ENCODE measurements at places on chromosomes 7 and 10.

DNA sequence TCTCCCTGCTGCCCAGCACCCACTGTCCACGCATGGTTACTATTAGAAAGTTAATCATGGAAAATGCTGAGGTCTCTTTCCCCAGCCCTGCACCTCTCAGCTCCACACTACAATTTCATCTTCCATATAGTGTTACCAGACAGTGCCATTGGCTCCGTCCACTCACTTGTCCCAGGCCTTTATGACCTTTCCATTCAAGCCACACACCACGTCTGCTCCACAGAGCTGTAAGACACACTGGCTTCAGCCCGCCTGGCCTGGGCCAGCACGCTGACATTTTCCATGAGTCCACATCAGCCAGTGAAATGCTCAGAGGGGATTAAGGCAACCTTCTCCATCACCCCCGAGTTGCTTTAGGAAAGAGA is 118.7 kb downstream of the KCNMA1 start:
- no peak for DNase-seq

DNA sequence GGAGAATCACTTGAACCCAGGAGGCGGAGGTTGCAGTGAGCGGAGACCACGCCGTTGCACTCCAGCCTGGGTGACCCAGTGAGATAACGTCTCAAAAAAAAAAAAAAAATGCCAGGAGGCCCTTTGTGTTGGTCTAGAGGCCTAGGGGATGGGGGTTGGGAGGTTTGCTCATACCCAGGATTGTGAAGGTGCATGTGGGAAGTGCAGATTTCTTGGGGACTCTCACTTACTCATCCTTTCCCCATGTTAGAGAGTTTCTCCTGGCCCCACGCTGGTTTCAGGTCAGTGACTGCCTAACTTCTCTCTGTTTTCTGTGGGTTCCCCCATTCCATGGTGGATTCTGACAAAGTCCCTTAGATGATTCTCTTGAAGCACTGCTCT is 471.5 kb upstream of the CNTNAP2 start:
- DNase-seq = no peak

- no peak for DNase-seq
Observed at GRCh38 chr7:151274936-151275812, 26.7 kb upstream of the SMARCD3 start.

GRCh38 chr7:101916041-101916800 is 98.8 kb downstream of the CUX1 start:
- DNase-seq = no peak

DNA sequence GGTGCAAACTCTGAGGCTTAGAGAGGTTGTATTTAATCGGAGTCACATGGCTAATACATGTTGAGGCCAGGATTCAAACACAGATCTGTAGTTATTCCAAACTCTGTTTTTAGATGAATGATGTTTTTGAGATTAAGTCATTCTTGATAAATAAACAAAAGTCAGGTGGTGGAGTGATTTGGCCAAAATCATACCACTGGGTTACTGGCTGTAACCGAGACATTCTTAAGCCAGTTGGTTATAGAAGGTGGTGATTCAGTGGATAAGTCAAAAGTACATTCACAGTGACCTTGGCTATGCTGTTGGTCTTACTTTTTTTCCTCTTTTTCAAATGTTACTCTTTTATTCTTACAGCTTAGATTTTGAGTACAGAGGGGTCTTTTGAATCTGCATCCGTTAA is 361.4 kb downstream of the KIF20B start:
- DNase-seq = no peak

- DNase-seq = no peak
Observed at GRCh38 chr7:147062897-147063296, 946.3 kb downstream of the CNTNAP2 start.

DNA sequence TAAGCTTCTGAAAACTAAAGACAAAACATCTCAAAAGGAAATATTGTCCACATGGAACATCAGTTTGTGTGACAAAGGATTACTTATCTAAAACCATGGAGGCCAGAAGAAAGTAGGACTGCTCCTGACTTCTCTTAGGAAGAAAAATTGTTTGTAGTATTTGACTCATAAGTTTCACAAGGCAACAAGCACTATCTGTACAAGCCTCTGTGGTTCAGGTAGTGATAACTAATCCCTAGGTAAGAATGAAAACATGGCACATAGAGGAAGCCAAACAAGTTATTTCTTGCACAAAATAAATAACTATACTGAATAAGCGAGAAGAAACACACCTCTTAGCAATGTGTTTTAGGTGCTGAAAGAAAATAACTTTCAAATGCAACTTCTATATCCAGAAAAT is 30.3 kb downstream of the TFPI2 start:
- DNase-seq = no peak

DNA sequence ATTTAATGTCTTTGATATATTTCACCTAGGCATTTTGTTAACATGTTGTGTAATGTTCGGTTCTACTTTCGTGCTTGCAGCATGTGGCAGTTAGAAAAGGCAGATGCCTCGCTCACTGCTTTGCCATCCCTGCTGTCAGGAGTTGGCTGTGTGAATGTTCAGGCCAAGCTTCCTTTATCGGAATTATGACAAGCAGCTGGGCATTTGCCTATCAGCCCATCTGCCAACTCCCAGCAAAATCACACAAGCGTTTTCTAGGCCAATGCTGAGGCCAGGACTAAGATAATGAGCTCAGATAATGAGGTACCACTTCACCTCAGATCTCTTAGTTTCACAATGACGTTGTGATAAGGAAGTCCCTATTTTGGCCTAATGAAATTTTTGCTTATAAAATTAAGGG is 212.7 kb upstream of the FAM3C start:
- no peak for DNase-seq

DNA sequence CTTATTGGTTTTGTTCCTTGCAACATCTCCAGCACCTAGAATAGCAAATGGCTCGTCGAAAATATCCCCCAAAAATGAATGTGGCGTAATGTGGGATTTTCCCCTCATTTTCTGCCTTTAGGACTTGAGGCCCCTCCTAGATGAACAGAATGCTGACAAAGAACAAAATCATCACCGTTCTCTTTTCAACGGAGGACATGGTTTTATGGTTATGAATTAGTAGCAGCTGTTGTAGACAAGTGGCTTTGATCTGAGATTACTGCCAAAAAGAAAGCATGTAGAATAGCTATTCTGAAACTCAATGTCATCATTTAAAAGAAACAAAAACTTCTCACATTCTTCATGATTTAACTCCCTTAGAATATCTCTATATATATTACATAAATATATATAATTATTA is 17.2 kb upstream of the CALN1 start:
- no peak for DNase-seq

- no peak for DNase-seq
Observed at GRCh38 chr10:83469728-83470331, 669.5 kb upstream of the GHITM start.

DNA sequence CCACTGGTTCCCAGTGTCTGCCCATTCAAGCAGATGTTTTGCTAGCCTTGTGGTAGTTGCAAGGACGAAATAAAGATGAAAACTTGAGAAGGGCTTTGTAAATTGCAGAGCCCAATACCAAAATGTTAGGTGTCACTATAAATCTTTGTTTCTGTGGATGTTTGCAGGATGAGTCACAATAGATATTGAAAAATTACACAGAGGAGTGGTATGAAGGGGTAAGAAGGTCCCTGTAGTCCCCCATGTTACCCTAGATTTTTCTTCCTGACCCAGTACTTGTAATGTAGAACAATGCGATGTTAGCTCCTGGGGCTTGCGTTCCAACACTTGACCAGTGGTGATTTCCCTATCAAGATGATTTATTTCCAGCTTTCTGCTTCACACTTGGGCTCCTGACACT is 102.6 kb upstream of the LYZL1 start:
- DNase-seq = peak; percentile 0

GRCh38 chr7:48058990-48059389 is 23.6 kb downstream of the C7orf57 start:
- DNase-seq = no peak

- DNase-seq = peak; percentile 85
Observed at GRCh38 chr10:66827353-66827752, 98.5 kb upstream of the LRRTM3 start.

- DNase-seq = no peak
Observed at GRCh38 chr10:72265990-72266865, 7.5 kb upstream of the DDIT4 start.

- no peak for DNase-seq
Observed at GRCh38 chr10:5595591-5595990, 70.8 kb downstream of the ASB13 start.

DNA sequence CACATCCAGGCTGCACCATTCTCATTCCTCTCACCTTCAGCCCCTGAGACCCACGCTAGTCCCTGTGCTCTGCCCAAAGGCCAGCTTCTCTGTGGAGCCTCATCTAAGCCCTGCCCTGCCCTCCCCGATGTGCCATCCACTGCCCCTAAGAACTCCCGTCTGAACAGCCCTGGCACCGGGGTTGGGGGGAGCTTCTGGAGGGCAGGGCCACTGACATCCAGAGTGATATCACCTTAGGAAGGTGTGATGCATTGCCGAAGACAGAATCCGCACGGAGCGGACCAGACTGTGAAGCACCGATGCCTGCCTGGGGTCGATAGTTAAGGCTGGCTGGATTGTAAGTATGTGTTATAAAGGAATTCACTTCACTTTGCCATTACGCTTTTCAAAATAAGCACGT is 511.0 kb downstream of the PTPRN2 start:
- DNase-seq = no peak

- peak; percentile 90 for DNase-seq
Observed at GRCh38 chr7:80134536-80135308, at the start of gene GNAI1. GNAI1 (plus strand) TSS chr7:80134831; CDS start chr7:80135161, 330 bp downstream.

- DNase-seq = no peak
Observed at GRCh38 chr10:89783406-89783805, 82.0 kb downstream of the KIF20B start.

DNA sequence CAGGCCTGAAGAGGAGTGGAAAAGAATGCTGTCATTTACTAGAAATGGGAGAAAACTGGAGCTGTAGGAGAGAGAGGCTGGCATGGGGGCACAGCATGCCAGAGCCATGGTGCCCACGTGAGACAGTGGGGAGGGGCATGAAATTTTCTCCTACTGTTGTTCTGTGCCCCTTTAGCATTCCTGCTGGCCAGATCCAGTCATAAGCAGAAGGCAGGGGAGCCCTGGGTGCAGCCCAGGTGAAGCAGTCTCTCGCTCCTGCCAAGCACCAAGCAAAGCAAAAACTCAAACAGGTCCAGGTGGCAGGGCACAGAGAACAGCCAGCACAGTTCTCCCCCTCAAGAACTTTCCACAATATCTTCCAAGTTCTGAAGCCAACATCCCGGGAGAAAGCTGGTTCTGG is 383.2 kb downstream of the TCERG1L start:
- DNase-seq = no peak

GRCh38 chr10:69614130-69614529 is 15.9 kb upstream of the FAM241B start:
- DNase-seq = no peak

- no peak for DNase-seq
Observed at GRCh38 chr10:12051241-12051640, 8.6 kb upstream of the UPF2 start.

DNA sequence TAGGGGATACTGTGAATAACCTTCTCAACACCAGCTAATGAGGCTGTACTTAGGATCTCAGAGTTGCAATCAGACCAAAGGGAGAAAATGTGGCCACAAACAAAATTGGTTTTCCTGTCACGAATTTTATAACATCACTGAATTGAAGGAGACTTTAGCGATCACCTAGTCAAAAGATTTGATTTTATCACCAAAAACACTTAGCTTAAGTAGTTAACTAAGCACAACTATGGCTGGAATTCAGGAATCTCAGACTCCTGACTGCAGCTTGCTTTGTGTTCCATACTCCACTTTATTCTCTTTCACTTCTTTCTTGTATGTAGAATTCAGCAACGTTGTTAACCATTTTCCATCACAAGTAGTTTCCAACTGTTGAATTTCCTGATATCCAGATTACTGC is 152.0 kb downstream of the SLC16A9 start:
- DNase-seq = no peak

DNA sequence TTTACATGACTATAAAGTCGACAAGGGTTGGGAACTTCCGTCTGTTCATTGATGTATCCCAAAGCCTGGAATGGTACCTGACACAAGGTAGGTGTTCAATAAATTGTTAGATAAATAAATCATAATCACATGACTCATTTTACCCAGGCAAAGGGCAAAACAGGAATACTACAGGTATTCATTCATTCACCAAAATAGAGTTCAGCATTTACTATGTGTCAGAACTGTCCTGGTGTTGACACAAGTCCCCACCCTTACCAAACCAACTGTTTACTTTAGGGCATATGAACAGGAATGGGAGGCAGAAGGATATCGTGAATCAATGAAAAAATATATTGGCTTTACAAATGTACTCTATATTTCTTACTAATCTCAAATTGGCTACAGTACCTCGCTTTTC is 666 bp upstream of the YAE1 start:
- DNase-seq = no peak

GRCh38 chr7:66500087-66500486 is 128.6 kb upstream of the KCTD7 start:
- DNase-seq = peak; percentile 66

DNA sequence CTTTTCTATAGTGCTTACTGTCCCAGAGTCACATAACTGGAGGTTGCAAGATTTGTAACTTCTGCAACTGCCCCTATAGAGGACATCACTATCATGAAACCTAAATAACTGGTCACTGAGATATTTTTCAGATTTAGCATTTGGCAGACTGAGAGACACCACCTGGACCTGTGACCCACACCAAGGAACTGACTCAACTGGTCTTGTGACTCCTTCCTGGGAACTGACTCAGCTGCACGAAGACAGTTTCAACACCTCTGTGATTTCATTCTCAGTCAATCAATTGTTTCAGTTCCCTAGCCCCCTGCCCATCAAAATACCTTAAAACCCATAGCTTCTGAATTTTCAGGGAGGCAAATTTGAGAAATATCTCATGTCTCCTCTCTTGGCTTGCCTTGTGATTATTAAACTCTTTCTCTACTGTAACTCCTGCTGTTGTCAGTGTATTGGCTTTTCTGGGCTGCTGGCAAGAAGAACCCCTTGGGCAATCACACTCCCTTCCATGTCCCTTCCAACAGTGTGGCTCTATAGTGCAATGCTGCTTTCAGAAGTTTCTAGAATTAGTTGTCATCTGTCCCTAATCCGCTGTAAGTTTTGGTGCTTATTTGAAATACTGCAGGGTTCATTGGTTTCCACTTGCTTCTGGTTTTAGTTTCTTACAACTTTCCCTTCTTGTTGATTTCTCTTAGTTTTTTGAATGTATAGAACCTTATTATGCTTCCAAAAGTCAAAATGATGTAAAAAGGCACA is 127.8 kb upstream of the ADCY1 start:
- DNase-seq = no peak

GRCh38 chr7:50704844-50705243 is 77.9 kb downstream of the GRB10 start:
- no peak for DNase-seq

GRCh38 chr10:95964756-95965155 is 57.0 kb downstream of the CC2D2B start:
- DNase-seq = no peak

DNA sequence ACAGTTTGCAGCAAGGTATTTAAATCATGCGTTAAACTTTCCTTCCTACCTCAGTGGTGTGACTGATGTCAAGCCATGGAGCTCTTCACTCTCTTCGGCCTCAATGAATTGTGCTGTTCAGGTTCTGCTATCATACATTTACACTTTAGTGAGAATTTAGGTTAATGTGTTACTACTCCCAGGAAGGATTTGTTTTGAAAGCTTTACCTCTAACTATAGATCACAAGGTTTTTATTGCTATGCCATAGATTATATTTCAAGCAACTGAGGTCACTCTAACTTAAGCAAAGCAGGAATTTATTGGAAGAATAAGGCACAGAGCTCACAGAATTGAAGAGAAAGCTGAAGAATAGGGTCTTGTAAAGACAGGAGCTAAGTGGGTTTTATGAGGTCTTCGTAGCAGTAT is 11.0 kb upstream of the ADD3 start:
- no peak for DNase-seq

GRCh38 chr7:134827889-134828288 is 48.5 kb downstream of the CALD1 start:
- DNase-seq = peak; percentile 56

GRCh38 chr10:89522463-89522862 is 12.9 kb downstream of the SLC16A12 start:
- peak; percentile 35 for DNase-seq

Data from LHCN-M2 (cell line).